ENCODE measurements at places on chromosomes 2 and 18.

GRCh38 chr18:3036108-3036507 is 23.2 kb upstream of the LPIN2 start:
- H3K27me3 ChIP-seq, result peaks cover 5% of the 10 kb centered on the region
- peaks cover 18% of the 10 kb centered on the region for H3K4me1 ChIP-seq
- no peaks in the 10 kb centered on the region for H3K36me3 ChIP-seq

DNA sequence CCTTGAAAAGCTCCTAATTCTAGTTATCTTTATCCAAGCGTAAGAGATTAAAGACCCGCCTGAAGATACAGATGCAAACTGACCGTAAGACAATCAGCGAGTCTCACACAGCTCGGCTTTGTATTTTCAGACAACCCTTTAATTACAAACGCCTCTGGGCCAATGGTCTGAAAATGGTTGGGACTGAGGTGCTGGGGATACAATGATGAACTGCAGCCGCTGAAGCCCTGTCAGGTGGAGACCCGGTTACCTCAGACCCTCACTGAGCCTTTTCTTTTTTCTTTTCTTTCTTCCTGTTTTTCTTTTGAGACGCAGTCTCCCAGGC is 715 bp upstream of the CFAP36 start:
- no peaks in the 10 kb centered on the region for H3K27me3 ChIP-seq
- H3K4me3 ChIP-seq, result peak overlapping the region; percentile 99
- H3K27ac ChIP-seq, result peak overlapping the region; percentile 98
- DNase-seq, result no peak

- no peak for DNase-seq
- H3K4me3 ChIP-seq, result no peak overlapping the region
- no peaks in the 10 kb centered on the region for H3K36me3 ChIP-seq
- no peak overlapping the region for H3K27ac ChIP-seq
- H3K27me3 ChIP-seq, result peaks cover 8% of the 10 kb centered on the region
These were observed 239.1 kb downstream of the TSN start for GRCh38 chr2:121994238-121995206.

DNA sequence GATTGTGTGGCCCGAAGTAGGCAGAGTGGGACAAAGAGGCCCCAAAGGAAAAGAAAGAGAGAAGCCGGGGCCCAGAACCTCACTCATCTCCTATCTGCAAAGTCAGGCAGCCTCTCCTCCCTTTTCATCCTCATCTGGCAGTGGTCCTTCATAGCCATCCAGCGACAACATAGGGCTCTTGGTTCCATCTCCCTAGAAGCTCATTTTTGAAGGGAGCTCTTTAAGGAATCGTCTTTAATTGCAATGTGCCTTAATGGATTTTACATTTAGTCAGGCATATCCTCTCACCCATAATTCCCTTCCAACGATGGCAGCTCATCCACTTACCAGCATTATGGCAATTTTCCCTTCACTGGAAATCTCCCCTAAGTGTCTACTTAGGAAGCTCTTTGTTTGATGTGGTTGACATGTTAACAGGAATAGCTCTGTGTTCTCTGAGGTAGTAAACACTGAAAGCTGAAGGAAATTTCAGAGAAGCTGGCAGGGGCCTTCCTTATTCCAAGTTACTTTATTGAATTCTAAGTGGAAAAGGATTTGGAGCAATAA is 780.6 kb downstream of the TSN start:
- H3K36me3 ChIP-seq, result no peaks in the 10 kb centered on the region
- H3K4me1 ChIP-seq, result peaks cover 6% of the 10 kb centered on the region
- H3K27me3 ChIP-seq, result peaks cover 3% of the 10 kb centered on the region

GRCh38 chr2:1600191-1601066 is 143.9 kb downstream of the PXDN start:
- H3K4me1 ChIP-seq, result peaks cover 6% of the 10 kb centered on the region
- H3K27me3 ChIP-seq, result no peaks in the 10 kb centered on the region
- DNase-seq, result no peak
- H3K27ac ChIP-seq, result no peak overlapping the region
- H3K4me3 ChIP-seq, result no peak overlapping the region

DNA sequence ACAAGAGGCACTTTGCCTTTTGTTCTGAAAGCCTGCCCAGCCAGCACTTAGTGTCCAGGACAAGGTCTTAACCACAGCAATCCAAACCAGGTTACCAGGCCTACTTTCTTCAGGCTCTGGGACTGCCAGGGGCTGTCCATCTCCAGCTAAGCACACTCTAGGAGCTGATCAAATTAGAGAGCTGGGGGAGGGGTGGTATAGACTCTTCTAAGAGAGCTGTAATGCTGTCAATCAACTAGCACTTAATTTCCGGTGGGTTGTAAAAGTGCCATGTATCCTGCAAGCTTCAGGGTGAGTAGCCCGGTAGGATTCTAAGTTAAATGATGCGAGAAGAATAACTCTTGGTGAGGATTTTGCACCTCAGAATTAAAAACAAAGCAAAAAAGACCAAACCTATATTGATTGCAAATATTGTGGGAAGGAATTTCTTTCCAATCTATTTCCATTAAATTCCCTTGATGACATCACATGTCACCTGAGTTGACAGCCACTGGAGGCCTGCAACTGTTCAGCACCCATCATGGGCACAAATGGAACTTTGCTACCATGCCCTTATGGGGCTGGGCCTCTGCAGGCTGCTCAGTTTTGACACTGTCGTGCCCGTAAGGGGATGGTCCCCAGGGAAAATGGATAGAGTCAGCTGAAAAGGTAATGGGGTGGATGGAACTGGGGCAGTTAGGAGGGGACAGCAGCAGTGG is 8.7 kb upstream of the COX7A2L start:
- peaks cover 20% of the 10 kb centered on the region for H3K4me1 ChIP-seq
- H3K27me3 ChIP-seq, result peaks cover 3% of the 10 kb centered on the region
- no peak for DNase-seq
- no peak overlapping the region for H3K27ac ChIP-seq

DNA sequence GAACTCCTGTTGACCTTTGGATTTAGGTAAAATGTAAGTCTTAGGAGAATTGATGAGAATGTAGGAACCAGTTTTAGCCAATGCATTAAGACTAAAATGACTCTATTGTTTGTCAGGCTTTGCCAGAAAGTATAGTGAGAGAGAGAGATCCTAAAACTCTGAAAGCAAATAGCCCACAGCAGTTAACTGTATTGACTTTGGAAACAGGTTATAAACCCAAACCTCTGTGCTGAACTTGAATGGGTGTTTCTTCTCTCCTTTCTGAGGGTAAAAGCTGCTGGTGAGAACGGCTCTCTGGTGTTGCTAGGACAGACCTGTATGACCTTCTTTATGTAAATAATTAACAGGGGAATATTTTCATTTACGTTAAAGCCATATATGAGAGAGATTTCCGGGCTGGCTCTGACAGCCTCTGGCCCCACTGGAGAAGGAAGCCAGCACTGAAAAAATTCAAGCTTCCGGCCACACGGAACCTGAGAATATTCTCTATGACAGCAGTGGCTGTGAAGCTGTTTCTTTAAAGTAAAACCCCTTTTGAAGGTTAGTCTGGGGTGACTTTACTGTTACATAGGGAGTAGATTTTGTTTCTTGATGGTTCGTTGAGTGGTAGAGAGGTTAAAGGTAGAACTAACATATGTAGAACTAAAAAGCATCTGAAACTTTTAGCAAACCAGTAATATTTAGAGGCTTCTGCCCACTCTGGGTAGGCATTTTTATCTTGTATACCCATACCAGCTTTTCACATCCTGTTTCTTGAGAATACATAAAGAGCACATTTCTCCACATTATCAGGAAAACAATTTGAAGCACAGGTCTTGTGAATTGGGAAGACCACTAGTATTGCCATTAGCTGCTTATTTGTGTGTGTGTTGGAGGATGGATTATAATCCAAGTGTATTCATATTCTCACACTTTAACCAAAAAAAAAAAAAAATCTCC is 123.8 kb downstream of the SPTBN1 start:
- H3K27me3 ChIP-seq, result no peaks in the 10 kb centered on the region
- peaks cover 12% of the 10 kb centered on the region for H3K36me3 ChIP-seq
- DNase-seq, result no peak
- H3K4me1 ChIP-seq, result peaks cover 70% of the 10 kb centered on the region
- peak overlapping the region; percentile 90 for H3K27ac ChIP-seq

DNA sequence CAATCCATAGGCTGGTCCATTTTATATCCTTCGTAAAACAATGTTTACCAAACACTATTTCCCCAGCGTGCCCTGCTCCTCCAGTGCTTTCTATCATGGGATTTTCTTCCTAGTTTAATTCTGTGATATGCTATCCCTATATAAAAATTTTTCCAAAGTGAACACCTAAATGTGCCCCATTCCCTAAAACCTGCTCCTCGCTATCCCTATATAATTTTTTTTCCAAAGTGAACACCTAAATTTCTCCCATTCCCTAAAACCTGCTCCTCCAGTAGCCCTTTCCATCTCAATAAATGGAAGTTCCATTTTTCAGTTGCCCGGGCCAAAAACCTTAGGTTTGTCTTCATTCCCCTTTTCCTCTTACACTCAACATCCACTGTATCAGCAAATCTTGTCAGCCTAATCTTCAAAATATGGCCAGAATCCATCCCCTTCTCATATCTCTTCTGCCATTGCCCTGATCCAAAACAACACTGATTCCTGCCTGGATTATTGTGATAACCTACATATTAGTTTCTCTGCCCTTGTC is 26.1 kb downstream of the APOB start:
- peaks cover 3% of the 10 kb centered on the region for H3K36me3 ChIP-seq
- DNase-seq, result no peak
- H3K4me1 ChIP-seq, result no peaks in the 10 kb centered on the region
- peaks cover 5% of the 10 kb centered on the region for H3K27me3 ChIP-seq
- no peak overlapping the region for H3K4me3 ChIP-seq

DNA sequence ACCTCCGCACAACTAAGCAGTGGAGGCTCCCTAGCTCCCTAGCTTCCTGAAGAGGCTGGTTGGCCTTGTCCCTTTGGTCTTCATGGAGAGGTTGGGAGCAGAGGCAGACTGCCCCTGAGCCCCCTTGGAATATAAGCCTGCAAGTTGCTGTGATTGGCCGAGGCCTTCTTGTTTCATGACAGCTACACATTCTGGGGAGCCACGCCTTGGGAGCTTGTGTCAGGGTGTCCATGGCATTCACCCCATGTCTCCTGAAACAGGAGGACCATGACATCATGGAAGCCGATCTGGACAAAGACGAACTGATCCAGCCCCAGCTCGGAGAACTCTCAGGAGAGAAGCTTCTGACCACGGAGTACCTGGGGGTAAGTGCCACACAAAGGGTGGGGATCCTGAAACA is 64.0 kb upstream of the B3GNT7 start:
- no peaks in the 10 kb centered on the region for H3K4me1 ChIP-seq
- no peak for DNase-seq
- H3K36me3 ChIP-seq, result peaks cover 31% of the 10 kb centered on the region
- H3K27ac ChIP-seq, result no peak overlapping the region
- no peaks in the 10 kb centered on the region for H3K27me3 ChIP-seq
- no peak overlapping the region for H3K4me3 ChIP-seq

GRCh38 chr18:49728542-49728941 is 84.8 kb downstream of the ACAA2 start:
- no peak for DNase-seq
- no peak overlapping the region for H3K4me3 ChIP-seq
- H3K4me1 ChIP-seq, result peaks cover 47% of the 10 kb centered on the region
- H3K27me3 ChIP-seq, result peaks cover 6% of the 10 kb centered on the region
- H3K27ac ChIP-seq, result no peak overlapping the region
- no peaks in the 10 kb centered on the region for H3K36me3 ChIP-seq

GRCh38 chr18:69845593-69846506 is 101.8 kb downstream of the CD226 start:
- no peaks in the 10 kb centered on the region for H3K27me3 ChIP-seq
- H3K27ac ChIP-seq, result no peak overlapping the region
- peaks cover 6% of the 10 kb centered on the region for H3K4me1 ChIP-seq
- no peak for DNase-seq
- H3K4me3 ChIP-seq, result no peak overlapping the region
- H3K36me3 ChIP-seq, result no peaks in the 10 kb centered on the region

- no peak overlapping the region for H3K27ac ChIP-seq
- DNase-seq, result no peak
- H3K4me3 ChIP-seq, result no peak overlapping the region
- no peaks in the 10 kb centered on the region for H3K36me3 ChIP-seq
- H3K4me1 ChIP-seq, result peaks cover 10% of the 10 kb centered on the region
These were observed 309.0 kb downstream of the CMPK2 start for GRCh38 chr2:6556755-6557154.

DNA sequence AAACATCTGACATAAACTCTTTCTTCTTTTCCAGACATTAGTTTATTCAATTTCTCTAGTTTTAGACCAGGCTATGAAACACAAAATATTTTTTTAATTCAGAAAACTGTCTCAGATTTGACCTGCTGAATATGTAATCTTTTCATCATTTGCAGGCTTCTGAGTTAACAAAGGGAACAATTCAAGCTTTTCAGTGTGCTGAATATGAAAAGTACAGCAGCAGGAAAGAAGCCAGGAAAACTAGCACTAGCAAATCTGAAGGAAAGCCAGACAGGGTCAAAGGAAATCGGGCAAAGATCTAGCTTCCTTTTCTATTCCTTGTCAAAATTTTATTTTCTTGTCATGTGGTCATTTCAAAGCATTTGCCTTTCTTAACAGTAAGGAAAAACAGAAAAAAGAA is 35.3 kb downstream of the ACVR1C start:
- peaks cover 38% of the 10 kb centered on the region for H3K27me3 ChIP-seq
- H3K4me1 ChIP-seq, result no peaks in the 10 kb centered on the region
- no peaks in the 10 kb centered on the region for H3K36me3 ChIP-seq
- no peak overlapping the region for H3K27ac ChIP-seq
- DNase-seq, result no peak

DNA sequence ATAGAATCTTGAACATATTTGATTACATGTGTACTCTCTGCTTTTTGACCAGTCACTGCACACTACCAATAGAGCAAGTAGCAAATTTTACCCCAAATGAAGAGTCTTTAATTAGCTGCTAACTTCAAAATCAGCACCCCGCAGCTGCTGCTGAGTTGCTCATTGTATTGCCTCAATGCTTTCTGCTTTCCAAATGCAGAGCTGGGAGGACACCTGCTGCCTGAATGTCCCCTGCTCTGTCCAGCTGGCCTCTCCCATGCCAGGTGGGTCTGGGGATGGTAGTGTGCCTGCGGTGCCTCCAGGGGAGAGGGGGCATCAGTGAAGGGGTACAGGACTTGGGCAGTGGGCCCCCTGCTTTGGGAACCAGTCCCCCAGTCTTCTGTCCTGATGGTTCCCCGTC is 184.8 kb downstream of the PRKCE start:
- H3K4me1 ChIP-seq, result peaks cover 31% of the 10 kb centered on the region
- no peak for DNase-seq
- H3K27ac ChIP-seq, result no peak overlapping the region
- no peak overlapping the region for H3K4me3 ChIP-seq
- no peaks in the 10 kb centered on the region for H3K36me3 ChIP-seq
- peaks cover 13% of the 10 kb centered on the region for H3K27me3 ChIP-seq

DNA sequence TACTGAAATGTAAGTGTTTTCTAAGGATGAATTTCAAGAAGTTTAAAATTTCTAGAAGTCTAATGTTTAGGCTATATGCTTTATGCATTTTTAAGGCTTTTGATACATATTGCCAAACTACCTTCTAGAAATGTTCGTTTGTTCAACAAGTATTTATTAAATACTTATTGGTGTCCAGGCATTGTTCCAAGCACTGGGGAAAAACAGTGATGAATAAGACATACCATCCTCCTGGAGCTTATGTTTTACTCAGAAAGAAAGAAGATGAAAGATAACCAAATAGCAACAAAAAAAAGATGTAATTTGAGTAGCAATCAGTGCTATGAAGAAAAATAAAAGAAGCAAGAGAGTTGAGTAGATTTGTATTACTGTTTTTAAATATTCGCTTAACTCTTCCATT is 692.9 kb downstream of the SLC4A3 start:
- no peak overlapping the region for H3K4me3 ChIP-seq
- H3K27me3 ChIP-seq, result no peaks in the 10 kb centered on the region

GRCh38 chr2:166539340-166540162 is 45.5 kb upstream of the SCN7A start:
- H3K4me1 ChIP-seq, result peaks cover 5% of the 10 kb centered on the region
- DNase-seq, result no peak
- no peaks in the 10 kb centered on the region for H3K36me3 ChIP-seq
- H3K4me3 ChIP-seq, result no peak overlapping the region
- no peak overlapping the region for H3K27ac ChIP-seq
